ENCODE measurements at places on chromosomes 2 and 18.
A peak's percentile ranks its signal among the peaks of the same experiment; 100 is the strongest.

- DNase-seq = no peak
Observed at GRCh38 chr2:73031095-73031678, 40.3 kb downstream of the SFXN5 start.

GRCh38 chr2:68436270-68436669 is 30.8 kb downstream of the FBXO48 start:
- DNase-seq = no peak

DNA sequence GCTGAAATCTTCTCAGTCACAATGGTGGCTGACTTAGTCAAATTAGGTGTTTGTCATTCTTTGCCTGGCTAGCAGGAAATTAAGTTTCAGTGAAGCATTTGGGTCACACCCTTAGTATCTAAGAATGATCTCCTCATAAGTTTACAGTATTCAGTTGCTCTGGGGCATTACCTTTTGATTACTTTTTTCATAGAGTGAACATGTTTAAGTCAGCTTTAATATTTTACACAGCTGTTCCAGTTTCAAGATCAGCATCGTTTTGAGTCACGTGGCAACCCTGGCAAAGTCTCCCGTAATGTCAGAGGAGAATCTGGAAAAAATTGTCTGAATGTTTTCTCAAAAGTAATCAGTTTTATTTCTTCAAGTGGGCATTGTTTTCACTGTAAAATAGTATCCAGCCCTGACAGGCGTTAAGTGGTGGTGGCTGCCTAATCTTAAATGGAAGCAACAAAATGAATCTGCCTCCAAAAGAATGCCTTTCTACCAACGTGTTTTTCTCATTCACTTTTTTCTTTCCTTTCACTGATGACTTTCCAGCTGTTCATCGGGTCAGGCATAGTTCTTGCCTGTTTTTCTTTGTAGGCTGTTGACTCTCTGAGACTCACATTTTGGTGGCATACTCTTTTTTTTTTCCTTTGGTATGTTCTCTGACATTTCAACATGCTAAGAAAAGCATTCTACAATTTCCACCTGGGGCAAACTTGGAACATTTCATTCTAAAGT is 319.6 kb upstream of the TCF4 start:
- no peak for DNase-seq

DNA sequence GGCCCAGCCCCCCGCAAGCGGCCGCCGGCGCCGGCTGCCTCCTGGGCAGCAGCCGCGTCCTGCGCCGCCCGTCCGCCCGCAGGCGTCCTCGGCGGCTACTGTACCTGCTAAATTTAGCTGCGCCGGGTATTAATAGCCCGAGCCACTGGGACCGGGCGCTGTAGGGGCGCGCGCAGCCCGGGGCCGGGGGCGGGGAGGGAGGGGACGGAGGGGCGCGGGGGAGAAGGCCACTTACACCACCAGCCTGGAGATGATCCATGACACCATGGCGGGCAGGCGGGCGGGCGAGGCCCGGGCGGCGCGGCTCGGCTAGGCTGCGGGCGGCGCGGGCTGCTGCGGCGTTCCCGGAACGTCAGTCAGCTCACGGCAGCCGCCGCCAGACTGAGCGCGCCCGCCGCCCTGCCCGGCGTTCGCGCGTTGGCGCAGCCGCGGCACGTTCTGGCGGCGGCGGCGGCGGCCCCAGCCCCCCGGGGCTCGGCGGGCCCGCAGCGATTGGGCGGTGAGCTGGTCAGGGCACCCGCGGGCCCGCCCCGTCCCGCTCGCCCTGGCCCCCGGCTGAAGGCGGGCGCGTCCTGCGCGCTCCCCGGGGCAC is at the start of gene REEP1:
Gene REEP1 (minus strand): TSS at position 383 of the 592 bp plus-strand sequence. CDS start 116 bp downstream, at position 267.
- DNase-seq = no peak

DNA sequence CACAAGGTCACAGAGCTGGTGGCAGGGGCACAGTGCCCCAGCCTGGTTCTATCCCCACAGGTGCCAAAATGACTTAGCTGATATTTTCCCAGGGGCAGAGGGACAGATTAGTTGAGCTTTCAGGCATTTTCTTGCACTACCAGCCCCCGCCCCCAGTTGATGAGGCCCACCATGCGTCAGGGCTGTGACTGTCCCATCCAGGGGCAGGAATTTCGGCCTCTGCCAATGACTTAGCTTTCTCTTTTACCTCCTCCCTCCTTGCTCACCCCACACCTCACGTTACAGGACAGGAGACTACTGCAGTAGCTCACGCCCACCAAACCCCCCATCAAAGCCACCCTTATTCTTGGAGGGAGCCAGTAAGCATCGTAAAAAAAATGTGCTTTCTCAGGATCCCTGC is 31.5 kb downstream of the MRO start:
- no peak for DNase-seq

DNA sequence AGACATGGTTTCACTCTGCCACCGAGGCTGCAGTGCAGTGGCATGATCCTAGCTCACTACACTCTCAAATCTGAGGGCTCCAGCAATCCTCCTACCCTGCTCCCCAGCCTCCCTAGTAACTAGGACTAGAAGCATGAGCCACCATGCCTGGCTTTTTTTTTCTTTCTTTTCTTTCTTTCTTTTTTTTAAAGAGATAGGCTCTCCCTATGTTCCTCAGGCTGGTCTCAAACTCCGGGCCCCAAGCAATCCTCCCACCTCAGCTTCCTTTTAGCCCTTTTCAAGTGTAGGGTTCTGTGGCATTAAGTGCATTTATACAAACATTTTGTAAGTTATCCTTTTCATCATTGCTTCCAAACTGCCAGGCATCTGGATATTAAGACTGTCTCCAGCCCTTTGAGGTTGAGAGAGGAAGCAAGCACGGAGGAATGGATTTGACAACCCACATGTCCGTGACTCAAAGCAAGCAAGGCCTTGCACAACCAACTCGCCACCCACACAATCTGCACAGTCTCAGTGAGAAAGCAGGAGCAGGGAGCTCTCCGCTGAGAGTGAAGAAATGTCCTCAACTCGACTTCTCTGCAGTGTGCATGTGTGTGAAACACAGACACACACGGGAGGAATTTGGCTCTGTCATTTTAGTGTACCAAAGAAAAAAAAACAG is 65.6 kb downstream of the ATP8B1 start:
- peak; percentile 45 for DNase-seq

GRCh38 chr2:30732376-30732775 is 74.9 kb downstream of the CAPN13 start:
- no peak for DNase-seq

GRCh38 chr2:205650450-205650849 is 31.9 kb upstream of the NRP2 start:
- DNase-seq = no peak

DNA sequence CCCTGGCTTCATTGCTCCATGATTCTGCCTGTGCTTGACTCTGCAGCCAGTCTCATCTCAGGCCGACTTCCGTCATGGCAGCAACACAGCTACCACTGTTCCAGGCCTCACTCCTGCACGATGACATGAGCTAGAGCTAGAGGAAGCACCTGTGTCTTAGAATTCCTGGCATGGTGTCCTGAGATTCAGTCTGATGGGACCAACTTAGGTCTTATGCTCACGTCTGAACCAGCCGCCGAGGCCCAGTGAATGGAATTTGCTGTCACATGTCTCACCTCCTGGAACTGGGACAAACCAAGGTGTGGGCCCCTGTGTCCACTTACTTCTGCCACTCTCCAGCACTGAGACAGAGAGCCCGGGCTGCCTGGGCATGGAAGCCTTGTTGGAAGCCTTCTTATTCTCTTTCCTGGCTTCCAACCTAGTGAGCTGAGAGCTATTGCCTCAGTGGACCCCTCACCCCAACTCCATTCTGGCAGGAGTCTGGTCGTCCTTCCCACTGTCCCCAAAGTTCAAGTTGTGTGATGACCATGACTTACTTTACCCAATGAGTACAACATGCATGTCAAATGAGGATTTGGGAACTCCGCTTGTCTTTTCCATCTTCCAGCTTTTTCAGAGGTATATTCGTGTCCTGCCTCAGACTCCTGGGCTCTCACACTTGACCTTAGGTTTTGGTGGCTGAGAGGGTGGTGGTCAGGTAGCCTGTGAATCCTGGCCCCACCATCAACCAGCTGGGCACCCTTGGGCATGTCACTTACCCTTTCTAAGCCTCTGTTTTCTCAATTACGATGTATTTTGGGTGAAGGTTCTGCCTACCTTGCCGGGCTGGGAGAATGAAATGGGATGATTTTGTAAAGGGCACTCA is 39.1 kb upstream of the HS6ST1 start:
- no peak for DNase-seq

DNA sequence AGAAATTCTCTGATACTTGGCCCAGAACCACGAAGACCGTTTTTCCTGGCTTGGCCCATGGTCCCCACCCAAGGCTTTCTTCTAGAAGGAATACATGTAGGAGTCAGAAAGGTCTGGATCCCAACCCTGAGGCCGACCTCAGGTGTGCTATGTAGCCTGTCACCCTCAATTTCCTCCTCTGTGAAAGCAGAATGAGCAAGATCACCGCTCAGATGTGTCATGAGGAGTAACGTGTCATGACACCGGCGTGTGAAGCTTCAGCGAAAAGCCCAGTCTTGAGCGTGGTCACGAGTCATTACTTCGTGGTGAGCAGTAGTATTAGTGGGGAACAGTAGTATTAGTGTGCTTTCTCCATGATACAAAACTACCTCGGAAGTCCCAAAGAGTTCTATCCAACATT is 103.4 kb downstream of the ALPK2 start:
- DNase-seq = no peak

DNA sequence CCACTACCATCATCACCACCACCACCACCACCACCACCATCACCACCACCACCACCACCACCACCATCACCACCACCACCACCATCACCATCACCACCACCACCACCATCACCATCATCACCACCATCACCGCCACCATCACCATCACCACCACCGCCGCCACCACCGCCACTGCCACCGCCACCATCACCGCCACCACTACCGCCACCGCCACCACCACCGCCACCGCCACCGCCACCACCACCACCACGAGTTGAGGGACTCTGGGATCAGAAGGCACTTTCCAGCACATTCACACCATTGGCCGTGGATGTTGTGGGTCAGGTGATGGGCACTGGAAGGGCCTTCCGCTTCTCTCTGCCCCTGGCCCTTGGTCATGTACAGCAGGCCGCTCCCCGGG is 48.8 kb downstream of the ODC1 start:
- no peak for DNase-seq

DNA sequence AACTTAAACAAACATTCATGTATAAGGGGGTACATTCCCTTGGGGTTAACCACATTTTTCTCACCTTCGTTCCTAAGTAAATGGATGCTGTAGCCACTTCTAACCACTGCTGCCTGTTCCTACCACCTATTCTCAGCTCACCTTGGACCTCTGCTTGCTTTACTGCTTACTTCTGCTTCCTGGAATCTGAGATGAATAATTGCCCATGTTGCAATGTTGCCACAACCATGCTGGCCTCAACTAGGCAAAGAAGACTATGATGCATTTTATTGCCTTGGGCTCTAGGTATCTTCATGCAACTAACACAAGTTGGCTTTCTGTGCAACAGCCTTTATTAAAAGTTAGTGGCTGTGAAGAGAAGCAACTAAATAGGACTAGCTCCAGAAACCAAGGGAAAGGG is 106.3 kb upstream of the TCF4 start:
- DNase-seq = no peak

DNA sequence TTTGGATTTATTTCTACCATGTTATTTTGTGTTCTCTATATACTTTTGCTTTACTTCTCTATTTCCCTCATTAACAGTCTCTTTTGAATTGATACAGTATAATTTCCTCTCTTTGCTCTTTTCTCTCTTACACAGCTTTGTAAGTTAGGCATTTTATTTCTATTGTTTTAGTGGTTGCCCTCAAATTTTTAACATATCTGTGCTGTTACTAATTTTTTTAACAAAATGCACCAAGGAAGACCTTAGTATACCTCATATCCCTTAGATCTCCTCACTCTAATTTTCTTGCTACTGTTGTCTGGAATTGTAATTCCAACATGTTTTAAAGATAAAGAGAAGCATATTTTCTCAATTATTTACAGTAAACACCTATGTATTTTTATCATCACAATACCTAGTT is 416.8 kb upstream of the SLC14A2 start:
- DNase-seq = no peak

DNA sequence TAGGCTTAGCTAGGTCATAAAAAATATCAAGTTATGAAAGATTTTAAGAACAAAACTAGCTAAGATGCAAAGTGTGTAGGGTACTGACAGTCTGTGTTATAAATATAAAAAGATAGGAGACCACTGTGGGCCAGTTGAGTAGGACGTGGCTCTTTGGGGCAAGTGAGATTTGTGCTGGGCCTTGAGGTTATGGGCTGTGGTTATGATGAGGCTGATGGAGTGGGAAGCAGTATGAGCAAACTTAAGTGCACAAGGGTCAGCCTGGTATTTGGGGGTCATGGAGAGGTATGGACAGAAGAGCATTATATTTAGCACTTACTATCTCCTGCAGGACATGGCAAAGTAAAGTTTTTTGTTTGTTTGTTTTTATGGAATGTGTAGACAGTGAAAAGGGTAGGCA is 70.1 kb downstream of the SETBP1 start:
- DNase-seq = no peak

GRCh38 chr2:10256515-10257031 is 46.1 kb upstream of the HPCAL1 start:
- no peak for DNase-seq

- DNase-seq = no peak
Observed at GRCh38 chr2:127423478-127423843, 5.2 kb downstream of the PROC start.

DNA sequence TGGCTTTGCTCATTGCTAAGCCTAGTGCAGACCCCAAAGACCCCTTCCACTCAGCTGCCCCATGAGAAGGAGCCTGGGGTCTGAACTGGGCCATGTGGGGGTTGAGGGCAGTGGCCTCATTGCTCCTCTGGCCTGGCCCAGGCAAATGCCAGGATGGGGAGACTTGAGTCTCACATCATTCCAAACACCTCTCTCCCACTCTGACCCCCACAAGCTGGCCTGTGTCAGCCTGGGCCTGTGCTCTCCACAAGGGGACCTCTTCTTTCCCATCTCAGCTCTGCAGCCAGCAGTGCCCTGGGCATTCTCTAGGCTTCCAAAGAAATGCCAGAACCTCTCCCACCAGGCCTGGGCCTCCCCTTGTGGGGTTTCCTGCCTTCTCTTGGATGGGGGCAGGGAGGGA is 45.8 kb upstream of the OTOF start:
- DNase-seq = no peak

- DNase-seq = no peak
Observed at GRCh38 chr2:152022090-152022489, 76.8 kb downstream of the CACNB4 start.

GRCh38 chr2:237182422-237183123 is 96.9 kb downstream of the COPS8 start:
- no peak for DNase-seq

GRCh38 chr2:185147361-185147760 is 549.0 kb downstream of the ZNF804A start:
- no peak for DNase-seq

- no peak for DNase-seq
Observed at GRCh38 chr2:207328944-207329386, 163.2 kb upstream of the KLF7 start.

GRCh38 chr2:217976301-217976700 is 26.5 kb downstream of the TNS1 start:
- DNase-seq = no peak
